ENCODE measurements at places on chromosomes 11 and 22.

DNA sequence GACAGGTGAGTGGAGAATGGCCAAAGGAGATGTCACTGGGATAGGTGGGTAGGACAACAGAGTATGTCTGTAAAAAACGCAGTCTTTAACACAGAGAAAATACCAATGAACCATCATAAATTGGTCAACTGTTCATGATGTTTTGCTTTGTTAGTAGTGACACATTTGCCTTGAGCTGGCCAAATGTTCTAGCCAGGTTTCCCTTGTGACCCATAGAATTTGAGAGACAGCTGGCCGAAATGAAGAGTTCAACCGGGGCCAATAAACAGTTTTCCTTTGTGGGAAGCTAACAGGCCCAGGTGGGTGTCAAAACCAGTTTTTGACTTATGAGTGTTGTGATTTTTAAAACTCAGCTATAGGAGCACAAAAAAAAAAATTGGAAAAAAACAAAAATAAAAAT, 116.6 kb upstream of the BID start:
- DNase-seq, result no peak

DNA sequence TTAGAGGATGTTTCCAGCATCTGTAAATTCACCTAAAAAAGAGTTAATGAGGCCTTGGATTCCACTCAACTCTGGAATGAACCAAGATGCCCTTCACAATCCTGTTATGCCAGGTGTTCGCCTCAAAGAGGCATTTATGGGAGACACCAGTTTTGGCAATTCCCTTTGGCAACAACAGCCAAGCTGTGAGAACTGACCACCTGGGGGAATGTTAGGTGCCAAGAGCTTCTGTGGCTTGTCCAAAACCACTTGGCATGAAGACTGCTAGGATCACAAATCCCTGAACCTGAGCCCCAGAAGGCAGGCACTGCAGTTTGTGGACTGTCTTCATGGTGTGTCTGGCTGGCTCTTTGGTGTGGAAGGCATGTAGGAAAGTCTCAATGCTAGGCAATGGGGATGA, 164.4 kb upstream of the BDNF start:
- DNase-seq, result no peak

GRCh38 chr11:118699506-118700220, 20.2 kb upstream of the TREH start:
- DNase-seq, result no peak

- no peak for DNase-seq
Measured at GRCh38 chr11:6440906-6441358, at the start of gene HPX. TSS of gene HPX (minus strand) at chr11:6440987. CDS start at chr11:6440963, 24 bp downstream.

GRCh38 chr11:74494916-74495315, 1.4 kb upstream of the LIPT2 start:
- no peak for DNase-seq

DNA sequence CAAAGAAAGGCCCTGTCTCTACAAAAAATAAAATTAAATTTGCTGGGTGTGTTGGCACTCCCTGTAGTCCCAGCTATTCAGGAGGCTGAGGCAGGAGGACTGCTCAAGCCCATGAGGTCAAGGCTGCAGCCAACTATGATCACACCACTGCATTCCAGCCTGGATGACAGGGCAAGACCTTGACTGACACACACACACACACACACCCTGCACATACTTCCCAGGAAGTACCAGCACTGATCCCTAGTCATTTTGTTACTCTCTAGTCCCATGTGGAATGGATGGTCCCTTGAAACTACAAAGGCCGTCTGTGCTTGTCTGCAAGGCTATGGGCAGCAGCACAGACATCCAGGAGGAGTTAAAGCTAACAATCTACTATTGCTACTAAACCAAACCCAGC, 59.7 kb upstream of the CYP2D6 start:
- DNase-seq, result no peak

All from NCI-H187 treated with DMSO at 0.1 percent for 48 hours (cell line).